IPS DF 19.7 (cell line): ENCODE measurements at places on chromosomes 5 and 9.

DNA sequence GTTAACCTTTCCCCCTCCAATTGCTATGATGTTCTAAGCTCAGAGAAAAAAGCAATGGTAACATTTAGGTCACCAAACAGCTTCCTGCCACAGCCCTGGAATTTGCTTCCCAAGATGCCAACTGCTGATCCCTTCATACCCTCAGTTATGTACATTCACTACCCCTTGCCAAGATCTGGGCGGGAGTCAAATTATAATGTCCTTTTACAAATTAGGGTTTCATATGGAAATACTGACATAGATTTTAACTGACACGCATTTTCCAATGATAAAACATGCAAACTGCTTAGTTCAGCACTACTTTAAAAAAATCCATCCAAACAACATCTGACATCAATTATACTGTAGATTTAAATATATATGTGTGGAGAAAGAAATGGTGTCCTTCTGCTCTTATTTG lies 5.0 kb downstream of the LOX start:
- DNase-seq: no peak

DNA sequence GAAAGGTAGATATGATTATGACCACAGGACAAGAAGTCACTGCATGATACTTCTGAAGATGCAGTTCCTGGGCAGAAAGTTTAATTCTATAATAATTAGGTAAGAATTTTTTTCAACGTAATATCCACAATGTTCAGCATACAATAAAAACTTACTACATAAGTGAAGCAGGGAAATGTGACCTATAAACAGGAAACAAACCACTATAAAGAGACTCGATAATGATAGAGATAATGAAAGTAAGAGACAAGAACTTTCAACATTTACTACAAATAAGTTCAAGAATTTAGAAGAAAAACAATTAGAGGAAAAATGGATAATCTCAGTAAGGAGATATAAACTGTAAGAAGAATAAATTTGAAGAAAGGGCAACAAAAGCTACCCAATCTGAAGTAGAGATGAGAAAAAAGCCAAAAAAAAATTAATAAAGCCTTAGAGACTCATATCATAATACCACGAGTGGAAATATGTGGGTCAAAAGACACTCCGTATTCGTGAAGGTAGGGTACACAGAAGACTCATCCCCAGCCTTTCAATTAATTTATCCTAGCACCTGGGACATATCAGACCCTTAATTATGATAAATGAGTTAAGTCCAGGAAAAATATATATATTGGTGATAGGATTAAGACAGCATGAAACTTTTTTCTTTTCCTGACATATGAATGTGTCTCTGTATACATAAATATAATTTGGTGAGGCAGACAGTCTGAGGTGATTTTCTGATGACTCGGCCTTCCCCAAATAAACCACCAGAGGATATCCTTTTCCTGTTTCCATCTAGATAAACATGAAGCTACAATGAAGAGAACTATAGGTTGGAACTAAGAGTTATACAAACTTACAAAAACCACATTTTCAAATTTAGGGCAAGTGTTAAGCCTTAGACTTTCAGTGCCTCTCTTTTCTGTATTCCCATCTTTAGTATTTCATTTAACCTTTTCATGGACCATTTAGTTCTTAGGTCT lies 120.4 kb downstream of the RAPGEF6 start:
- DNase-seq: no peak

DNA sequence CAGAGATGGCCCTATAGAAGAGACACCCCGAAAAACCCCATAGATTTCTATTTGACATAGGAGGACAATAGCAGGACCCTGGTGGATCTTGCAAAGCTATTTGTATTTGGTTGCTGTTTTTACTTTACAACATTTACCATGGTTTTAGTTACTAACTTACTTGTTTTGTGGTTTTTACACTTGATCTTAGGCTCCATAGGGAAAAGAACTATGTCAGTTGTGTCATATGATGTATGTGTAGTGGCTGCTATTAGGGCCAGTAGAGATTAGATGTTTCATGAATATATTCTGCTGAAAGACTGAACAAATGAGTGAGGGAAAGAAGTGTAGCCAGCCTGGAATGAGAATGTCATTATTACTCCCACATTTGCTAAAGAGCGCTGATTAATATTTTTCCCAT lies 388.1 kb downstream of the SEMA5A start:
- DNase-seq: no peak

GRCh38 chr5:154571325-154572035 lies 93.5 kb upstream of the HAND1 start:
- no peak for DNase-seq

GRCh38 chr9:106575823-106576222 lies 287.1 kb upstream of the ZNF462 start:
- DNase-seq: no peak

GRCh38 chr5:145937432-145938250 lies 1.3 kb downstream of the SH3RF2 start:
- DNase-seq: peak; percentile 20

GRCh38 chr5:104635227-104635626 lies 1072.6 kb upstream of the NUDT12 start:
- DNase-seq: no peak

- no peak for DNase-seq
Measured at GRCh38 chr5:172373680-172374079, 80.6 kb downstream of the SH3PXD2B start.

DNA sequence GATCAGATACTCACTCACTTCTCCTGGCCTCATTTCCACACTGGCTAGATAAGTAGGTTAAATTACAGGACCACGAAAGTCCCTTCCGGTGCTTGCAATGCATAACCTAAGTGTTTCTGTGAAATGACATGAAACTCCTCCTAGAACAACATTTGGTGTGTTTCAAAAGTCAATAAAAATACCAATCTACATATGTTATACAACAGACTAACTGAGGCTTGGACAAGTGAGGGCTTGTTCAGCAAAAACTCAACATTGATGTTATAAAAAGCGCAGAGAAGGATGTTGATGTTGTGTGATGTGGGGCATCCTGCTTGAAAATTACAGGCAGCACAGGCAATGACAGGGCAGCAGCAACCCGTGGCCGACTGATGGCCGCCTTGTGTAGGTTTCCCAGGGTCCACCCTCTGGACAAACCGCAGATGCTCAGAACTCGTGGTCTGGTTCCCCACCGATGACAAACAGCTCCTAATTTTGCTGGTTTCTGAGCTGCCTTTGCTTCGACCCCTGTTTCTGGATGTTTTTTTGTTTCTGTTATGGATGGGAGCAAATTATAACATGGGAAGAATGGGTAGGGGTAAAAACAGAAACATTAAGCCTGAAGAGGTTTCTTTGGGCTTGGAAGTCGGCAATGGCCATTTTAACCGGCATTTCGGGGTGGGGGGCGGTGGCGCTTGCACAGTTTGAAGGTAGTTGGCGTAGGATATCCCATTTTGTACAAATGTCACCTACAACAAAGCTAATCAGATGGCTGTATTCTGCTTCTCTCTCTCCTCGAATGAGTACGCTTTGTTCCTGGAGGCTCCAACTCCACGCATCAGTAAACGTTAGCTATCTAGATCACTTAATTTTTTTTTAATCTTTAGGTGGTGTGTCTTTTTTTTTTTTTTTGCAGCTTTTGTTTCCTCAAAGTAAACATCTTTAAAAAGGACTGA lies 116.1 kb downstream of the PDZD2 start:
- DNase-seq: no peak

GRCh38 chr9:106947106-106947900 lies 84.3 kb downstream of the ZNF462 start:
- no peak for DNase-seq

- no peak for DNase-seq
Measured at GRCh38 chr5:5371957-5372356, 50.5 kb upstream of the ICE1 start.

GRCh38 chr5:67842806-67843205 lies 372.8 kb upstream of the PIK3R1 start:
- DNase-seq: peak; percentile 25

GRCh38 chr5:68088302-68088701 lies 127.3 kb upstream of the PIK3R1 start:
- no peak for DNase-seq

DNA sequence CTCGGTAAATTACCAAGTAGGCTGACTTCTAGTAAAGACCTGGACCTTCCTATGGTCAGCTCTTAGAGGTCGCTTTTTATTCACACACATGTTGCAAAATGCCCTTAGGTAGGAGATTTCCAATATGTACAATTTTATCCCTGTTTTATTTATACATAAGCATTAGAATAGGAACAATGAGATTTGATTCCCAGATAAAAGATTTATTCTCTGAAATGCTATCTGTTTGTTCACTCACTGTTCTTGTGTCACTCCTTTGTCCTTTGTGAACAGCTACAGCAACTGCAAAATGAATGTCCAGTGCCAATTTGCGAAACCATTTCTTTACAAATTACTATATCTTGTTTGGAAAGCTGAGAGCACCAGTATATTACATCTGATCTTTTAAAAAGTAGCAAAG lies 991.5 kb upstream of the TYRP1 start:
- no peak for DNase-seq
